ENCODE measurements at places on chromosomes 7 and 10.

DNA sequence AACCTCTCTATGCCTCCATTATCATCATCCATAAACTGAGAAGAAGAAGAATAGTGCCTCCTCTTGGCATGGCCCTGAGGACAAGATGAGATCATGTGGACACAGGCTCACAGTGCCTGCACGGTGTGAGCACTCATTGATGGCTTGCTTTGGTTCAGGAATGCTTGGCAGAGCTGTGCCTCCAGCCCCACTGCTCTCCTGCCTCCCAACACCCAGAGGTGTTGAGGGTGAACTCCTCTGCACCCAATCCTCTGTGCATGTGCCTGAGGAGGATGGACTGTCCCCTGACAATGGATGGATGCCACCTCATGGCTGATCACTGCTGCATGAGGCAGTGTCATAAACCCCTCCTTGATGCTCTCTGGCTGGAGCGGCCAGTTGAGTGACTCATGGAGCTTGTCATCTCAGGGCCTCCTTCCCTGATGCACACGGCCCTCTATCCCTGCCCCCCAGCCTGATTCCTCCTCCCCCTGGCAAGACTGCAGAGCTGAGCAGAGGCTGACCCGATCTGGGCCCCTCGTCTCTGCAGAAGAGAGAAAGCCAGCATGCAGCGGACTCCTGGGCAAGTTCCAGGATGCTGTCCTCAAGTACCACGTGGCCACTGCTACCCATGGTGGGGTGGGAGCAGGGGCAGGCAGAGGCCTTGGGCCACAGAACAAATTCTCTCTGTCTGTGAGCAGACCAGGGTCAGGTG is 136.3 kb downstream of the KCNMA1 start:
- peak; percentile 55 for DNase-seq

- no peak for DNase-seq
Measured at GRCh38 chr7:147477526-147477925, 1113.0 kb upstream of the C7orf33 start.

GRCh38 chr10:78762086-78762630 is 306.6 kb upstream of the ZMIZ1 start:
- DNase-seq, result peak; percentile 50

DNA sequence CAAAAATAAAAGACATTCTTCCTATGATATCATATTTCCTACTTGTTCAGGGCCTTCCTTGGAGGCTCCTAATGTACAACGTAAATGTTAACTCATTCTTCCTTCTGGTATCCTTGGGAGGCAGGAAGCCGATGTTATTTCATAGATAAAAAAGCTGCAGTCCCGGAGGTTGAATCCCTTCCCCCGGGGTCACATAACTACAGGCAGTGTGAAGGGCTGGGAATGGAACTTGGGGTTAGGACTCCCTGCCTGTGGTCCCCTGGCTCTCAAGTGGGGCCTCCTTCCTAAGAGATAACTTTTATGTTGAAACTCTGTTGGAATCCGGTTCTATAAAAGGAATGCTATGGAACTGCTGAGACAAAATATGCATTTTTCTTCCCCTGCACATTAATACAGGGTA is 14.9 kb upstream of the CCDC3 start:
- no peak for DNase-seq

- no peak for DNase-seq
Measured at GRCh38 chr10:78307576-78307975, 273.9 kb downstream of the RPS24 start.

DNA sequence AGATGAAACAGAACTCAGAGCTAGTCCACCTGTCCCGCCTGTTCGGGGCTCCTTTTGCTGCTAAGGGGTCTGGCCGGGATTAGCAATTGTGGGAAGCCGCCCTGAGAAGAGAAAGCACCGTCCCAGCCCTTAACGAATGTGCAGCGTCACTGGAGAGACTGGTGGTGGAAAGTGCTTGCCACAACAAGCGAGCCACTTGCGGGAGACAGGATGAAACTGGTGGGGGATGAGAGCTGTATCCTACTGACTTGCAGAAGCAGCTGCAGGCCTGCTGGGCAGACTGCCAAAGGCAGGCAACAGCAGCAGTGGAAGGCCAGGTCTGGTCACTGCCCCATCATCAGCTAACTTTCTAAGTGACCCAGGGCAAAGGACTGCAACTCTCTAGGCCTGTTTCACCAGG is 95.4 kb downstream of the FAM53B start:
- peak; percentile 63 for DNase-seq

GRCh38 chr10:128130051-128130450 is 3.8 kb upstream of the MKI67 start:
- peak; percentile 19 for DNase-seq

DNA sequence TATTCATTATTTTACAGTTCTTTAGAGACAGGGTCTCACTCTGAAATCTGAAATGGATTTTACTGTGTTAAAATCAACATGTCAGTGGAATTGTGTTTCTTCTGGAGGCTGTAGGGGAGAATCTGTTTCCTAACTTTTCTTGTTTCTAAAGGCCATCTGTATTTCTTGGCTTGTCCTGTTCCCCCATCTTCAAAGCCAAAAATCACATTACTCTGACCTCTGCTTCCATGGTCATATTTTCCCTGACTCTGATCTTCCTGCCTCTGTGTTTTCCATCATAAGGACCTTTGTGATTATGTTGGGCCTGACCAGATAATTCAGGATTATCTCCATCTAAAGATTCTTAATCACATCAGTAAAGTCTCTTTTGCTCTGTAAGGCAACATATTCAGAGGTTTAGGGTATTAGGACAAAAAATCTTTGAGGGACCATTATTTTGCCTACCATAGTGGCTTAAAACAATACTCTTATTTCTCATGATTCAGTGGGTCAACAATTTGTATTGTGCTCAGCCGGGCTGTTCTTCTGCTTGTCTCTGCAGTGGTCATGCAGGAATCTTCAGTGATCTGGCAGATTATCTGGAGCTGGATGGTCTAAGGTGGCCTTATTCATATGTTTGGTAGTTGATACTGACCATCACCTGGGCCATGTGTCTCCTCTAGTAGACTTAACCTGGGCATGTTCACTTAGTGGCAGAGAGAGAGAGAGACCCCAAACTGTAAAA is 5.7 kb downstream of the ANLN start:
- DNase-seq, result no peak

DNA sequence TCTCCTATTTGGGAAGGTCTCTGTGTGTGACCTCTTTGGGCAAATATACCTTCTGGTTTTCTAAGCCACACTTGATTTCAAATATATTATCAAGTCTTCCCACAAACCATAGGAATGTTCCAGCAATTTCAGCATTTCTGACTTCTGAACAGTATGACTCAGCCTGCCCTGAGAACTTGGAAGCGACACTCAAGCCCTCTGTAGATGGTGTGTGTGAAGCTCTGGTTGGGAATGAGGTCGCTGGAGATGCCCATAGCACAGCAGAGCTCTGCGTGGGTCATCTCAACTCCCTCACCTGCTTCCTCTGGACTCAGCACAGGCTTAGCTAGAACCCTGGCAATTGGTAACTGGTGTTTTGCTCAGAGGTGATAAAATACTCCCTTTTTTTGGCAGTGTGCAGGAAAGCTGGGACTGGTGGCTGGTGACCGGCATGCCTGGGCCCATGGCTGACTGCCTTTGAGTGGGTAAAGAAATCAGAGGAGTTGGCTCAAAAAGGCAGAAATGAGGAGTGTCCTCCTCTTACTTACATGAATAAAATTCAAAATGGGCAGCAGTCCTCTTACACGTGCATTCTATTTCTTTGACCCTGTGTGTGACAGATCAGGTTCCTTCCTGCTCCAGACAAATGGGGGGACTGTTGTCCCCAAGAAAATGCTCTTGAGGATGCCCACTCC is 87.5 kb upstream of the NRP1 start:
- peak; percentile 56 for DNase-seq

DNA sequence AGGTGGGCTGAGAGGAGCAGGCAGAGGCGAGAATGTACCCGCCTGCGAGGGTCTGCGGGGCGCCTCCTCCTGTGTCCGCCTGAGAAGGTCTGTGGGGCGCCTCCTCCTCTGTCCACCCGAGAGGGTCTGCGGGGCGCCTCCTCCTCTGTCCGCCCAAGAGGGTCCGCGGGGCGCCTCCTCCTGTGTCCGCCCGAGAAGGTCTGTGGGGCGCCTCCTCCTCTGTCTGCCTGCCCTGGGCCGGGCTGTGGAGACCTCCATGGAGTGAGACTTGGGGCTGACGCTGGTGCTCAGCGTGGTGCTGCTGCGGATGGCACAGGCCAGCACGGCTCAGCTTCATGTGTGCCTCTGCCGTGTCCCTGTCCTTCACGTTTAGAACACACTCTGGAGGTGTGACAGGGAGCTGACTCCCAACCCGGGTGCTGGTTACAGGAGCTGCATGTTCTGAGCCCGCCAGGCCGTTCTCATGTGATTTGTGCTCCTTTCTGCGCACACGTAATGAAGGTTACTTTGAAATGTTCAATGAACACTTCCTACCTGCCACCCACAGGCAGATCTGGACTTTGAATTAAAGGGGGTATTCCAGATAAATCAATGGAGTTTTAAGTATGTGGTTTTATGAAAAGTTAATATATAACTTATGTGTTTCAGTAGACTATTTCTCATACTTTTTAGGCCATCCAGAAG is 20.5 kb upstream of the GET4 start:
- no peak for DNase-seq
